Cortex of kidney (tissue), 1 donor: ENCODE measurements at places on chromosomes 3 and 15.

DNA sequence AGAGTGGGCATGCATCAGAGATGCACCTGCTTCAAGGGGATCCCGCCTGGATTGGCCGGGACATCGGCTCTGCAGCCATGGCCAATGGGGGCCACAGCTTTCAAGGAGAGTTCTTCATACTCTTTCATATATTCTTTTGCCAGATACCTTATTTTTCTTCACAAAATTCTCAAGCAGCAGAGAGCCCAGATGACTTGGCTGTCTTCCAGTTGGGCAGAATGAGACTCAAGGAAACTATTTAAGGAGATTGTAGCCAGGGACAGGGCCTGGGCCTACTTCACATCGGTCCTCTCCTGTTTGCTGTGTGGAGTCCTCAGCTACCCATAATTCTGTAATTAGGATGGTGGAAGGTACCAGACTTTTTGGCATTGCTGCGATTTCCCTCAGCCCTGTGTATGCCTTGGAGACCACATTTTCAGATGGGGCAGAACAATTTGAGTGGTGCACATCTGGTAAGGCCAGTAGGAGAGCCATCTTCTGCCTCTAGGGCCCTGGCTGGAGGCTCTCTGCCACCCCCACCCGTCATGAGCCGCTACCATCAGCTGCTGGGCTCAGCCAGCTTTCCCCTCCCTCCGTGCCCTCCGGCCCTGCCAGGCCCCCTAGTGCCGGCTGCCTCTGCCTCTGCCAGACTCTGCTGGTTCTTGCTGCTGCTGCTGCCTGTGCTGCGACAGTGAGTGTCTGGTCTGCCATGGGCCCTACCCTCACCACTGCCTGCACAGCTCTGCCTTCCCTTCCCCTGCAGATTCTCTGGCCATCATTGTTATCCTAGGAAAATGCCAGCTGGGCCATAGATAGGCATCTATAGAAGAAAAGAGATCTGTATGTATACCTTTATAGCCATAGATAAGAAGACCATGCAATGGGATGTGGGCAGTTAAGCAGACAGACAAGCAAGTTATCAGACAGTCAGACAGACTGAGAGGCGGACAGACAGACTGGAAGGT, 6.7 kb downstream of the PLIN1 start:
- no peak for DNase-seq

GRCh38 chr15:34056911-34057310, 17.9 kb upstream of the AVEN start:
- DNase-seq = no peak

- no peak for DNase-seq
Measured at GRCh38 chr15:76163457-76164295, 103.9 kb downstream of the TMEM266 start.

DNA sequence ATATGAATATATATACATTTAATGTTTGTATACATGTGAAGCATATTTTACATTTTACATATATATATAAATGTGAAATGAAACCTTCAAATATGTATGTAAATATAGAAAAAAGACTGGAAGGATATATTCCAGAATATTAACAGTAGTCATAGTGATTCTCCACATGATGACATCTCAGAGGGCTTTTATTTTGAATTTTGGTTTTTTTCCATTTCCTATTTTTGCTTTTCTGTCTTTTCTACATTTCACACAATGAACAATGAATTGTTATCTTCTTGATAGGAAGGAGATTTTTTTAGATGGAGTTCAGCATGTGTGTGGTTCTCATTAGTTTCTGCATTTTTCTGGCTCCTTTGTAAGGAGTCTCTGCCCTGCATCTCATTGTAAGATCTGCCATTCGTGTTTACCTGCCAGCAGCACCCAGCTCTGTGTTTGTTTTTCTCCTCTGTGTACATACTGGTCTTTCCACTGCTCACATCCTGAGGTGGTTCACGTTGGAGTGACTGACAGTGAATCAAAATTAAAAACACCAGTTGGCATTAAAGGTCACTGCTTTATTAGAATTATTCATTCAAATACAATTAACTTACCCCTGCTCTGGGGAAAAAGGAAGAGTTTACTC, 425.3 kb upstream of the MDFIC2 start:
- DNase-seq = no peak
